ENCODE measurements at places on chromosomes 6 and 20.

DNA sequence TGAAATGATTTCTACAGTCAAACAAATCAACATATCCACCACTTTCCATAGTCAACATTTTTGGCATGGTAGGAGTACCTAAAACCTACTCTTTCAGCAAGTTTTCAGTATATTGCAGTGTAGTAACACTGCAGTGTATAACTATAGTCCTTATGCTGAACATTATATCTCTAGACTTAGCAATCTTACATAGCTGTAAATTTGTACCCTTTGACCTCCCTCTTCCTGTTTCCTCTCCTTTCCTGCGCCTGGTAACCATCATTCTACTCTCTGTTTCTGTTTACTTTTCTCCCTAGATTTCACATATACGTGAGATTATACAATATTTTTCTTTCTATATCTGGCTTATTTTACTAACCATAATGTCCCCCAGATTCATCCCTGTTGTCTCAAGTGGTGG is 40.2 kb downstream of the SMAP1 start:
- DNase-seq, result no peak

GRCh38 chr20:57048027-57048869 is 218.2 kb downstream of the BMP7 start:
- no peak for DNase-seq

DNA sequence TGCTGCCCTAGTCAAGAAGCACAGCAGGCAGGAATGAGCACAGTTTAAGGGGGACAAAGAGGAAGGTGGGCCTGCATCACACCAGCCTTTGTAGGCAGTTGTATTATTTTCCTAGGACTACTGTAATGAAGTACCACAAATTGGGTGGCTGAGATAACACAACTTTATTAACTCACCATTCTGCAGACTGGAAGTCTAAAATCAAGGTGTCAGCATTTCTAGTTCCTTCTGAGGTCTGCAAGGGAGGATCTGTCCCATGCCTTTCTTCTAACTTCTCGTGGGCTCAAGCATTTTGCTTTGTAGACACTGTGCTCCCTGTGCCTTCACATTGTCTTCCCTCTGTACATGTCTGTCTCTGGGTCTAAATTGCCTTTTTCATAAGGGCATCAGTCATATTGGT is 488.5 kb upstream of the JARID2 start:
- DNase-seq, result no peak

DNA sequence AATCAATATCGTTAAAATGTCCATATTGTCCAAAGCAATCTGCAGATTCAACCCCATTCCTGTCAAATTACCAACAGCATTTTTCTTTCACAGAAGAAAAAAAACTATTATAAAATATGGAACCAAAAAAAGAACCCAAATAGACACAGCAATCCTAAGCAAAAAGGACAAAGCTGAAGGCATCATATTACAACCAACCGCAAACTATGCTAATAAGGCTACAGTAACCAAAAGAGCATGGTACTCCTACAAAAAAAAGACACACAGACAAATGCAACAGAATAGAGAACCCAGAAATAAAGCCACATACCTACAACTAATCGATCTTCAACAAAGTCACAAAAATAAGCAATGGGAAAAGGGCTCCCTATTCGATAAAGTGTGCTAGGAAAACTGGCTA is 49.2 kb downstream of the RNGTT start:
- DNase-seq, result no peak

- DNase-seq, result peak; percentile 13
Observed at GRCh38 chr6:42260972-42261371, 43.3 kb upstream of the MRPS10 start.

GRCh38 chr20:13517831-13518230 is 120.9 kb downstream of the TASP1 start:
- no peak for DNase-seq

DNA sequence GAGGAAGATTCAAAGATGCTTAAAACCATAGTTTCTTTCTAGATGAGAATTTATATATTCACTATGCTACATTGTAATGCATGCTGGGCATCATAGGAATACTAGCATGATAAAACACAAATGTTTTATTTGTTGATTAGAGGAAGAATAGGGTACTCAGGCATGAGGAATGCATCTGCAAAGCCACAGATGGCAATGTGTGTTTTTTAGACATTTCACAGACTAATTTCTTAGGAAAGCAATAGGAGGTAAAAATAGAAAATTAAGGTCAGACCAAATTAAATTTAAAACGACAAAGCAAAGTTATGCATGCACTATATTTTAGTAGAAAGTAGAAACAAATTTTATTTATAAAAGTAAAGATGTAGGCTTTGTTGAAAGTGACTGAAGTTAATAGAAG is 2.1 kb downstream of the TTK start:
- DNase-seq, result no peak

- no peak for DNase-seq
Observed at GRCh38 chr20:5614506-5614905, 135.7 kb upstream of the SHLD1 start.

- no peak for DNase-seq
Observed at GRCh38 chr20:2998728-2999127, 44.7 kb upstream of the GNRH2 start.

DNA sequence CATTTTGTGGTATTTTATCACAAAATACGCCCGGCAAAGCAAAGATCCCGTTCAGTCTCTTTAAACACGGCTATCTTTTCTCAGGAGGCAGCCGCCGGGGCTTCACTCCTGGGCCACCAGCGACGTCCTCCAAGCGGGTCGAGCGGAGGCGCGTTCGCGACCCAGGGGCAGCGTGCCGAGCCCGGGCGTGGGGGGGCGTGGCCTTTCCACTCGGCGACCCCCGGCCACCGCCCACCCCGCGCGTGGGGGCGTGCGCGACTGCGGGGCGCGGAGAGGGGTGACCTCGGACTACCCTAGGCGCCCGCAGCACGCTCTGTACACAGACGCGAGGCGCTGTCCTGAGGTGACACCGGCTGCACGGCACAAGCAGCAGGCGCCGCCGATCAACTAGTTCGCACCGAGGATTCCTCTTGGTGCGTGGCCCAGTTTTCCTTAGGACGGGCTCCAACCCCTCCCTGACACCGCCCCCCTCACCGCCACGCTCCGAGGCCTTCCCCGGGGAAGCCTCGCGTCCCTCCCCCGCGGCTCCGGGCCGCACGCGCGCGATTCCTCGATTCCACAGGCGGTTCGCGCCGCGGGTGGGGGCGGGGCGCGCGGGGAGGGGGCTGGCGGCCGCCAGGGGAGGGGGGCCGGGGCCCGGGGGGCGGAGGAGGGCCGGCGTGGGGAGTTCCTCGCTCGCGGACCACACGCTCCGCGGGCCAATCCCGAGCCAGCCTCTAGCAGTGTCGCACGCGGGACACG is 1.1 kb upstream of the JARID2 start:
- DNase-seq, result peak; percentile 36

- no peak for DNase-seq
Observed at GRCh38 chr6:113481910-113482309, 375.2 kb upstream of the MARCKS start.

DNA sequence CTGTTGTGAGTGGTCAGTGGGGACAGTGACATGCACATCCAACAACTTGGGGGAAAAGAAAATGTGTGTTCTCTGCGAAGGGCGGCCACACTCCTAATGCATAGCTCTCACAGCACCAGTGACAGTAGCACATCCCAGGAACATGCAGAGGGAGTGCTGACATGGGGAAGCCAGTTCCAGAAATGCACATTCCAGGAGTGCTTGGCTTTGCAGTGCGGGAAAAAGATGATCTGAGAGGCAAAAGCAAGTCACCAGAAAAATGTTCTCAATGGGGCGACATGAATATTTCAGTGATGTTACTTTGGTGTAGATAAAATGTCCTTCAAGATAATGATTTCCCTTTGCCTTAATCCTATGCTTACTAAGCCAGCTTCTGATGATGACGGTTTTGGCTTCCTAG is 42.9 kb upstream of the PDE10A start:
- DNase-seq, result no peak

- DNase-seq, result no peak
Observed at GRCh38 chr6:38239719-38240451, 399.8 kb downstream of the BTBD9 start.

GRCh38 chr6:130367767-130368166 is 1.9 kb downstream of the TMEM200A start:
- DNase-seq, result no peak

- DNase-seq, result no peak
Observed at GRCh38 chr6:45557454-45557853, 179.7 kb upstream of the SUPT3H start.

DNA sequence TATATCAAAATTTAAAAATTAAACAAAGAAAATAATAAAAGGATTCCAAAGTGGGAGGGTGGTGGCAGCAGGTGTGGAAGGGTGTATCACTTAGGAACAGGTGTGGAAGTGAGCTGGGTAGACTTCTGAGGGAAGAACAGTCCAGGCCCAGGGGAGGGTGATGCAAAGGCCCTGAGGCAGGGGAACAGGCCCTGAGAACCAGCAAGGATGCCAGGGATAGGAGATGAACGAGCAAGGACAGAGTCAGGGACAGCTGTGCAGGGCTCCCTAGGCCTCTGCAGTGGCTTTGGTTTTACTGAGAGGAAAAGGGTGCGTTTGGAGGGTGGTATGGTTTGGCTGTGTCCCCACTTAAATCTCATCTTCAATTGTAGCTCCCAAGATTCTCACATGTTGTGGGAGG is 9.4 kb upstream of the RAET1E start:
- no peak for DNase-seq

- DNase-seq, result no peak
Observed at GRCh38 chr6:166318227-166318626, 10.0 kb upstream of the PRR18 start.

DNA sequence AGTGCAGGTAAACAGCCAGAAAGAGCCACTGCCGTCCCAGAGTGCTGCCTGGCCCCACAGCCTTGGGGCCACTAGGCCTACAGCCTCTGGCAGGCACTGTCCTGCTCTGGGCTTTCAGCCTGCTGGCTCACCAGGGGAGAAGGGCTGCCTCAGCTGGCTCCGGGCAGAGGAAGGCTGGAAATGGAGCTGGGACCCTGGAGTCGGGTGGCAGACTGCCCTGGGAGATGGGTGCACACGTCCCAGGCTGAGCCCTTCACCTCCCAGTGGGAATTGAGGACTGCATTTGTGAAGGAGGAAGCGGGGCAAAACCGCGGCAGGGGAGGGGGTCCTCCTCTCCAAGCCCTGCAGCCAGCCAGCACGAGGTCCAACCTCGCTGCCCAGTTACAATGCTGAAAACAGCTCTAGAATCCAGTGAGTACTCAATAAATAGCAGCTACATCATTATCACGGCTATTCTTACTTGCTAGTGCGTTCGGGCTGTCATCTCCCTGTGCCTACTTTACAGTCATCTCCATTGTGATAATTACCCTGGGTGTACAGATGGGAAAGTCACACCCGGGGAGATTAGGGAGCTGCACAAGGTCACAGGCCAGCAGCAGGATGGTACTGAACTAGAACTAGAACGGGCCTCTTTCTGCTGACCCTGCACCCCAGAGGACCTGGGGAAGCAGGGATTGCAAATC is 13.1 kb downstream of the ACSS1 start:
- no peak for DNase-seq

- no peak for DNase-seq
Observed at GRCh38 chr6:75171567-75171966, 34.3 kb downstream of the COL12A1 start.

GRCh38 chr20:35883778-35884540 is 70.3 kb downstream of the SCAND1 start:
- no peak for DNase-seq

GRCh38 chr20:1182106-1182505 is 2.7 kb downstream of the TMEM74B start:
- no peak for DNase-seq

DNA sequence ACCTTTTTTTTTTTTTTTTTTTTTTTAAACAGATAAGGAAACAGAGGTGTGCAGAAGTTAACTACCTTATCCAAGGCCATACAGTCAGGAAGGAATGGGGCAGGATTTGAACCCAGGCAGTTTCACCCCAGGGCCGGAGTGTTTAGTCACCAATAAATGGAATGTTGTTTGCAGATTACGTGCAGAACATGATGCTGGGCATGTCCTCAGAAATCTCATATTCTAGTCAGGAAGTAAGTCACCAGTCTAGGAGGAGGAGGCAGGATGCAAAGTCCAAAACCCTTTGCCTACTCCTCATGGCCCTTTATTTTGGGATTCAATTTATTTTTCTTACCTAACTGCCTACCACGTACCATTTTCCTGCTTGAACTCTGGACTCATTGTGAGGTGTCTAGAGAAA is 57.1 kb upstream of the LRRC1 start:
- no peak for DNase-seq

- no peak for DNase-seq
Observed at GRCh38 chr6:145789443-145789842, 25.2 kb downstream of the FBXO30 start.

GRCh38 chr6:100719883-100720682 is 161.0 kb downstream of the ASCC3 start:
- no peak for DNase-seq

GRCh38 chr6:45696738-45697137 is 318.9 kb downstream of the CLIC5 start:
- no peak for DNase-seq

GRCh38 chr6:45626087-45626891 is 248.6 kb upstream of the SUPT3H start:
- no peak for DNase-seq

DNA sequence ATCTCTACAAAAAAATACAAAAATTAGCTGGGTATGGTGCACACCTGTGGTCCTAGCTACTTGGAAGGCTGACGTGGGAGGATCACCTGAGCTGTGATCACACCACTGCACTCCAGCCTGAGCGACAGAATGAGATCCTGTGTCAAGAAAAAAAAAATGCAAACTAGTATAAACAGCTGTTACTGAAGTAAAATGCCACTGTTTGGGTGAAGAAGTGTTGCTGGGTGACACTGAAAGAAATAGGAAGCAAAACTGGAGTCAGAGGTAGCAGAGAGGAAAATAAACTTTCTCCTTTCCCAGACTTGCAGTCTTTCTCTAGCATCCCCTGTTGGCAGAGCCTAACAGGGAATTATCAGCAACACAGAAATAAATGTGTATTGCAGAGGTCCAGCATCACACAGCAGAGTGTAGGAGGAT is 241.2 kb upstream of the PREP start:
- DNase-seq, result no peak

GRCh38 chr6:3350252-3350796 is 91.6 kb downstream of the PSMG4 start:
- no peak for DNase-seq

GRCh38 chr6:12950976-12951375 is 234.4 kb downstream of the PHACTR1 start:
- no peak for DNase-seq

DNA sequence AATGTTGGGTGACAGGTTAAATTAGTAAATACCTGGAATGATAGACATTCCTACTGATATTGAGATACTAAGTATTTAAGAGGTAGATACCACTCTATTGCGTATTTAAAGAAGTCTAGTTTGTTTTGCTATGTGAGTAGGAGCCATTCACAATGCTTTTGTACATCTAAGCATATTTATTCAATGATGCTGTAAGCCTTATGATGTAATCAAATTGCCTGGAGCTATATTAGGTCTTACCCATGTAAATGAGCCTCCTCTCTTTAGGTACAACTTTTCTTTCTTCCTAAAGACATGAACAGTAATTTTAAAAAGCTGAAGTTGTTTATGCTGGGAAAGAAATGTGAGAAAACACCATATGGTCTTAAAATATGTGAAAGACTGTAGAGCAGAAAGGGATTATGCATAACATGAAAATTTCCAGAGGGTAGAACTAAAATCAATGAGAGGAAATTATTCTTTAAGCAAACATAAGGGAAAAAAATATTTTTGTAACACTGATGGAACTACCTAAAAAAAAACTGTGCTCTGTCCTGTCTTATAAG is 526.7 kb downstream of the EPHA7 start:
- DNase-seq, result no peak
